Stimulated activated CD8-positive, alpha-beta memory T cell treated with anti-CD3 and anti-CD28 coated beads, Interleukin-15, amount 100 ng/mL, for 24 hours (primary cell): ENCODE measurements at places on chromosomes 2 and 18.

GRCh38 chr2:180376066-180376465 lies 369.0 kb upstream of the CWC22 start:
- DNase-seq = no peak

DNA sequence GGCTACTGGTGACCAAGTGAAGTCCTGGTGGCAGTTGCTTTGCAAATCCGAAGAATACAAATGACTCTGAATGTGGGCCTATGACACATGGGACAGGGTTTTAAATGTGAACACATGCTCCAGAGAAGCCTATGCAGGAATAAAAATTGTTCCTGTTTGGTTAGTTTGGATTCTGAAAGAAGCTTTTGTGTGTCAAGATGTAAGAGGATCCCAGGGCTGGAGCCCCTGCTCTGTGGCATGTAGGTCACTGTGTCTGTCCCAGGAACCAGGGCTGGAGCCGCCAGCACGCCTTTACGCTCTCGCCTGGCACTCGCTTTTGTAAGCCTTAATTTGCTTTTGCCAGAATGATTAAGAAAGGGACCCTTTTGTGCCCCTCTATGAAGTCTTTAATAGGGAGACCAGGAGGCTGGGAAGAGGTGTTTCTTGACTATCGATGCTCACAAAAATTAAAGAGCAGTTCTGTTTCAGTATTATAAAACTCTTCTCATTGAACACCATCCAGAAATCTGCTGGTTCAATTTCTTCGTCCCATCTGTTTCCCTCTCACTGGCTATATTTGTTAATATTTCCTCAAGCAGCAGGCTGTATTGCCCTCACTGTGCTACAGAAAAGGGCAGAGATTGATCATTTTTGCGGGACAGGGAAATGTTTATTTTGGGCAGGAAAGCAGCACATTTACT lies 532.7 kb upstream of the POU3F3 start:
- no peak for DNase-seq

- no peak for DNase-seq
Measured at GRCh38 chr18:28404694-28405093, 227.8 kb upstream of the CDH2 start.

DNA sequence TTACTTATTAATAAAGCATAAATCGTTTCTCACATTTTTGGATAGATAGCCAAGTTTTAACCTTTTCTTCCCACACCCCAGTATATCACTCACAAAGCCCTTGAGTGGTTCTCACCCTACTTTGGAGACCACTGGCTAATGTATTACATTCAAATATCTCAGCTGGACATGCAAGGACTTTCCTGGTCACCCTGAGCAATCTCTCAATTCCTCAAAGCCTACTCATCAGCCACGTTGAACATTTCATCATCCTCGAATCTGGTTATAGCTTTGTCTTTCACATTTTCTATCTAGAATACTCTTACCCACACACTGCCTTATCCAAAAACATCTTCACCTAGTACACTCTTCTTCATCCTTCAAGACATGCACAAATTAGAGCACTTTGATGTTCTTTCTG lies 71.1 kb upstream of the MAPRE2 start:
- DNase-seq = no peak

GRCh38 chr2:181806039-181806392 lies 85.5 kb upstream of the ITPRID2 start:
- no peak for DNase-seq
